ENCODE measurements at places on chromosomes 7 and 10.

DNA sequence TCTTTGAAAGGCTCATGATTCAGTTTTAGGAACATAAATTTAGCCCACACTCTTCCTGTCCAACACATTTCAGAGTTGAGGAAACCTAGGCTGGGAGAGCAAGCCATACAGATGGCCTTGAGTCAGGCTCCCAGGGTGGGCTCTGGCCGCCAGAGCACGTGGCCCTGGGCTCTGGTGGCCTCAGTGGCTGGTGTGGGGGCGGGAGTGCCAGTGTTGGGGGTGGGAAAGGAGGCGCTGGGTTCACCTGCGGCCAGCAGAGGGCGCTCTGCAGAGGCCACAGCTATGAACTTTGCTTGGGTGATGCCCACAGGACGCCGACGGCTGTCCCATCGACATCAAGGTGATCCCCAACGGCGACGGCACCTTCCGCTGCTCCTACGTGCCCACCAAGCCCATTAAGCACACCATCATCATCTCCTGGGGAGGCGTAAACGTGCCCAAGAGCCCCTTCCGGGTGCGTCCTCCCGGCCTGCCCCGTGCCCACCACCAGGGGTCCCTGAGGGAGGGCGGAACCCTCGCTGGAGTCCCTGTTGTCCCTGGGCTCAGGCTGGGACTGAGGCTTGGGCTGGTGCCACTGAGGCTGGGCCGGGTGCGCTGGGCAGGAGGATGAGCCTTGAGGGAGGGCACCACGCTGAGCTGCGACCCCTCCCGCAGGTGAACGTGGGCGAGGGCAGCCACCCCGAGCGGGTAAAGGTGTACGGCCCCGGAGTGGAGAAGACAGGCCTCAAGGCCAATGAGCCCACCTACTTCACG, 11.9 kb downstream of the FLNC start:
- no peak overlapping the region for H3K4me3 ChIP-seq
- H3K36me3 ChIP-seq: no peaks in the 10 kb centered on the region
- H3K27ac ChIP-seq: no peak overlapping the region
- peak; percentile 53 for DNase-seq
- H3K4me1 ChIP-seq: no peaks in the 10 kb centered on the region
- H3K27me3 ChIP-seq: no peaks in the 10 kb centered on the region

GRCh38 chr7:43700059-43700501, 29.2 kb downstream of the COA1 start:
- no peaks in the 10 kb centered on the region for H3K4me1 ChIP-seq
- no peak overlapping the region for H3K4me3 ChIP-seq
- H3K27me3 ChIP-seq: no peaks in the 10 kb centered on the region
- H3K27ac ChIP-seq: no peak overlapping the region
- no peak for DNase-seq
- no peaks in the 10 kb centered on the region for H3K36me3 ChIP-seq

DNA sequence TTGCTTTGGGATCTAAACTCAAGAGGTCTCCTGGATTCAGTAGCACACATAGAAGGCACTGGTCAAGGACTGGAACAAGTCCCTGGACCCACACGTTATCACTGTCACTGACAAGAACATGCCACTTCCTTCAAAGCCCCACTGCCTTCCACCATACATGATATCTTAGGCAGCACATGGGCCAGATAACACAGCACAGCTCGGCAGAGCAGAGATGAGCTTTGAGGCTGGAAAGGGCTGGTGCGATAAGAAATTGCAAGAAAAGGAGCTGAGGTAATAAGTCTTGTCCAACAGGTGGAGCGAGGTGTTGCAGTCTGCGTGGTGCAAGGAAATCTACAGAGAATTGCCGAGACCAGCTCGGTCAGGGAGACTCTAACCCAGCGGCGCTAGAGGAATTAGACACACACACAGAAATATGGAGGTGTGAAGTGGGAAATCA, 139.8 kb upstream of the CDK13 start:
- DNase-seq: no peak
- no peaks in the 10 kb centered on the region for H3K27me3 ChIP-seq
- no peaks in the 10 kb centered on the region for H3K4me1 ChIP-seq
- no peaks in the 10 kb centered on the region for H3K36me3 ChIP-seq

- H3K27ac ChIP-seq: no peak overlapping the region
- no peaks in the 10 kb centered on the region for H3K4me1 ChIP-seq
- H3K4me3 ChIP-seq: no peak overlapping the region
Measured at GRCh38 chr10:125661431-125661940, 21.5 kb downstream of the TEX36 start.

All from colonic mucosa (tissue), 4 donors.